ENCODE measurements at places on chromosomes 4 and X.

- no peak for DNase-seq
These were observed 554 bp downstream of the DCTD start for GRCh38 chr4:182916483-182917181.

DNA sequence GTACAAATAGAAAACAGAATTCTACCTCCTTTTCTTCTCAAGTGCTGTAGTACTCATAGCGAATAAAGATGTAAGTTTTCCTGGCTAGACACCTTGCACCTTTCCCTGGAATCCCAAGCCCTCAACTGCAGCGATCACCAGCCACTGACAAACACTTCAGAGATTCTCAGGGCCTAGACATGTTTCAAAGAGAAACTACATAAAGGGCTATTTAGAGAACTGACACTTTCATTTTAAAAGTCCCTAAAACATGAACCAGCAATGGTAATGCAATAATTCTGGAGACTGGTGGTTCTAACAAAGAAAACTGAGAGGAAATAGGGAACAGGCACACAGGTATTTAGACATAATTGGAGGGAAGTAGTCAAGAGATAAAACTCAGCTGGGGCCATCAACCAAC is 35.7 kb downstream of the FANCB start:
- DNase-seq = no peak

GRCh38 chrX:107773906-107774435 is 1.6 kb downstream of the TSC22D3 start:
- no peak for DNase-seq

GRCh38 chrX:153608376-153608775 is 9.4 kb upstream of the CCNQ start:
- DNase-seq = no peak

DNA sequence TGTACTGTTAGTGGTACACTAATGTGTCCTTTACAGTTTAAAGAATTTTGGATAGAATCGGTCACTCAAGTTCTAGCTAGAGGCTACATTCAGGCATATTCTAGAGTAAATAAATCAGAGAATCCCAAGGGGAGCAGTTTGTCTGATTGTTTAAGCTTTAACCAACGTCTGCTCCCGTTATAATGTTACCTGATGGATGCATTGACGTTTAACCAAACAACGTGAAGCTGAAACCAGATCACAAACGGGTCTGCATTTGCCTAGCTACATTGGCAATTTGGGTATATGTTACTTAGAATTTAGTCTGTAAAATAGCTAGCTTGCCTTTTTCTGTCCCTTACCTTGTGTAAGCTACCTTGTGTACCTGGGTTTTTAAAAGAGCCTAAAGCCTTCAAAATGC is 1.6 kb downstream of the PI4K2B start:
- DNase-seq = no peak

DNA sequence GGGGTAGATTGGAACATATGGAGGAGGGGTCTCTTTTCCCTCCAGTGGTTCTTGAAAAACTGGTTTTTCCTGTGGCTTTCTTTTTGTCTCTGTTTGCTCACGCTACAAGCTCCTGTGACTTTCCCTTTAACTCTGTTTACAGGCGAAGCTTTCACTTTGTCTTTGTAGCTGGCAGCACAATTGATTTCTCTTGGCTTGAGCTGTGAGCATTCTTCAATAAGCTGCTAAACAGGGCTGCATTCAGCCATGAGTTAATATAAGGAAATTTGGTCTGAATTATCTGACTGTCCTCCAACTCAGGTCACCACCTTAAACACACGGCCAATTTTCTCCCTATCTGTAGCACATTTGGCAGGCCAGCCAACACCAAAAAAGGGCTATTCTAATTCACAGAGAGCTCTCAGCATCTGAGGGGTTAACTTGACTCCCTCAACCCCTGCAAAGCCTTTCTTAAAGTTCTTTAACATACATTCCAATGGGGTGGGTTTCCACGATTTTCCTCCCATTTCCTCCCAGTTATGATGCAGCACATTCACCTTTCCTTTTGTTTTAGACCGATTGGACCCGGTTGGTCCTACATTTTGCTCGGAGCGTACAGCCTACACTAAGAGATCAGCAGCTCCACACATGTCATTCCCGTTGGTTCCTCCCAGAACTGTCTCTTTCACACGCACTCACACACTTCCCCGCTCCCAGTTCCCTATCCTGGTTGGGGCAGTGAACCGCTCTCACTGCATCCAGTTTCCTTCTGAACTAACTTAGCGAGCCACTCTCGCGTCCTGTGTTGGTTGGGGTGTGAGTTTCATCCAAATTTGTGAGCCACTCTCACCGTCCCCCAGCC is 45.4 kb downstream of the UGT2A3 start:
- no peak for DNase-seq

DNA sequence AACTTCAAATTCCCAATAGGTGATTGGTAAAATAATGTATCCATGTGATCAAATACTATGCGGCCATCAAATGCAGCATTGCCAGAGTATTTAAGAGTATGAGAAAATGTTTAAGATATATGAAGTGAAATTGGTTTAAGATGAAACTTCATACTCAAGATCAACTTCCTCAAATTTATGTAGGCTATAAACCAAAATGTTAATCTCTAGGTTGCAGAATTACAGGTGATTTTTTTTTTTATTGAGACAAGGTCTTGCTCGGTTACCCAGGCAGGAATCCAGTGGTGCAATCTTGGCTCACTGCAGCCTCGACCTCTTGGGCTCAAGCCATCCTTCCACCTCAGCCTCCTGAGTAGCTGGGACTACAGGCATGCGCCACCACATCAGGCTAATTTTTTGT is 25.3 kb downstream of the ACSL4 start:
- DNase-seq = no peak

DNA sequence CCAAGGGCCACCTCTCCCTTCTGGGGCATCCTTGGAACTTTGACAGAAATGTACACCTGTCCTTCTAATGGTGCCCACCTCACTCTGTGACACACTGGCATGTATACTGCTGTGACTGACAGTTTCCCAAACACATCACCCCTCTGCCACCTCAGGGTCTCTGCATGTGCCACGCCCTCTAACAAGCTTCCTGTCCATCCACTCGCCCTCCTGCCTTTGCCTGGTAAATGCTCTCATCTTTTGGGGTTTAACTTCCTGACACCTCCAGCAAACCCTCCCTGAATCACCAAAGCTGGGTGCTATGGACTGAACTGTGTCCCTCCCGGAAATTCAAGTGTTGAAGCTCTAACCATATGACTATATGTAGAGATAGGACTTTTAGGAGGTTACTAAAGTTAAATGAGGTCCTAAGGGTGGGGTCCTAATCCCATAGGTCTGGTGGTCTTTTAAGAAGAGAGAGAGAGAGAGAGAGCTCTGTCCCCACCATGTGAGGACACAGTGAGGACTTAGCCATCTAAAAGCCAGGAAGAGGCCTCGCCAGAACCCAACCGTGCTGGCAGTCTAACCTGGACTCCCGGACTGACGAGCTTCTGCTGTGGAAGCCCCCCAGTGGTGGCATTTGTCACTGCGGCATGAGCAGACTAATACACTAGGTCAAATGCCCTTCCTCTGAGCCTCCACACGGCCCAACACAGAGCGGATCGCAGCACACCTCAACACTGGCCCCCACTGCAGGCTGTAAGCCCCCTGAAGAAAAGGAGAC is 95.6 kb downstream of the AFAP1 start:
- peak; percentile 54 for DNase-seq

DNA sequence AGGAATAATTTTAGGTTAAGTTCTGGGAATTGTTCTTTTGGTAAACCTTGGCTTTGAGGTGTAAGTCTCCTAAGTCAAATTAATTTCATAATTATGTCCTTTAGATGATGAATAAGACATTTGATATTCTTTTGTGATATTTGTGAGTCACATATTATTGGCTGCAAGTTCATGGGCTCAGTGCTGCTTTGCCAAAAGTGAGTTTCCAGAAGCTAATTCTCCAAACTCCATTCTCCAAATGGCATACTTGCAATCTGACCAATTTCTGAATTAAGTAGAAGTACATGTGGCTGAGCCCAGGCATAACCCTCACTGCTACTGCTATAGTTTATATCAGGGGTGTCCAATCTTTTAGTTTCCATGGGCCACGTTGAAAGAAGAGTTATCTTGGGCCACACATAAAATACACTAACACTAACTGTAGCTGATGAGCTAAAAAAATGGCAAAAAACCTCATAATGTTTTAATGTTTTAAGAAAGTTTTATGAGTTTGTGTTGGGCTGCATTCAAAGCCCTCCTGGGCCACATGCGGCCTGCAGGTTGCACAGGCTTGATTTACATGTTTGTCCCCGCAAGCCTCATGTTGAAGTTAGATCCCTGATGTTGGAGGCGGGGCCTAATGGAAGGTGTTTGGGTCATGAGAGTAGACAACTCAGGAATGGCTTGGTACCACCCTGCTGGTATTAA is 196.1 kb downstream of the ZNF330 start:
- no peak for DNase-seq

GRCh38 chr4:133245226-133245625 is 96.1 kb downstream of the PCDH10 start:
- DNase-seq = no peak

- DNase-seq = no peak
These were observed 327.9 kb upstream of the VCX start for GRCh38 chrX:7514871-7515599.

DNA sequence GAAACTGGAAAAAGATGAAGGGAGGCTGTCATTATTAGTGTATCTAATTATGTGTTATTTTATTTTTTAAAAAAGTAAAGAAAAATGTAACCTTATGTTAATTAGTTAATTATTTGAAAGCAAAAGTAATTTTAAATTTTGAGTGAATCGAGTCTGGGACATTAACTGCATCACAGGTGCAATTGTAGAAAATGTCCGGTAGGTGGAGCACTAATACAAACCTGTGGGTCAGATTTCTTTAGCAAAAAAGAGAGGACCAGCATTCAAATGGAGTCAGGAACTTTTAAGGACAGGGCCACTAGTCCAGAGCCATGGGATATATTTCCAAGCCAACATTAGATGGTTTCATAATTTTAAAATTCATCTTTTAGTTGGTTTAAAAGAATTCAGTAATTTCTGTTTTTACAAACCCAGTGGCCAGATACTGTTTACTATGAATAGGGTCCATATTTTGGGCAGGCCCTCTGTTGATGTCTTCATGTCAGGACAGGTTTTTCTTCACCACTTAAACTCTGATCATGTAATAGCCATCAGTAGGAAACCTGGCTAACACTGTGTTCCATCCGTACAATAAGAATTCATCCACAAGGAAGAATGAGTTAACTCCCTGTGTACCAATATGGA is 27.2 kb downstream of the BST1 start:
- DNase-seq = no peak

DNA sequence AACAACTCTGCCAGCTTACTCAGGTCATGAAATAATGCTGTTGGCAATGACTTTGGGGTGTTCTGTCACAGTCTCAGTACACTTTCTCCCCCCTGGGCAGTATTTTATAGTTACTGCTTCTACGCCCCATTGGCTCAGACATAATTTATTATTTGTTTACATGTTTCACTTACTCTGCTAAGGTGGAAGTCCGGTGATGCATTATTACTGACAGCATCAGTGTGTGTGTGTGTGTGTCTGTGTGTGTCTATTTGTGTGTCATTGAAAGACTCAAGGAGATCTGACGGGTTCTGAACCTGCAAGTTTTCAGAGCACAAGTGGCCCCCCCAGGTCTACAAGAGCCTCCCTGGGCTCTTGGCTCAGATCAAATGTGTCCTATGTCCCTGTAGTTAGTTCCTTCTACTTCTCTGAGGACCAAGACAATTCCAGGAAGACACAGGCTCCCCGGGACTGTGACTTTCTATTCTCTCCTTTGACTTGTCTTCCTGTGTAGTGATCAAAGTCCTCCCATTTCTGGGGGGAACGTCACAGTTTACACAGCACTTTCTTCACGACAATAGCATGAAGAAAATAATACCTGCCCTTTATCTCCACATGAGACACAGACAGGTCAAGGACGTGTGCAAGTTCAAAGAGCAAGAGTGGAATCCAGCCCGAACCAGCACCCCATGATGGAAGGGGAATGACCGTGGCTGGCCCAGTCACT is 283.7 kb upstream of the GATB start:
- no peak for DNase-seq

DNA sequence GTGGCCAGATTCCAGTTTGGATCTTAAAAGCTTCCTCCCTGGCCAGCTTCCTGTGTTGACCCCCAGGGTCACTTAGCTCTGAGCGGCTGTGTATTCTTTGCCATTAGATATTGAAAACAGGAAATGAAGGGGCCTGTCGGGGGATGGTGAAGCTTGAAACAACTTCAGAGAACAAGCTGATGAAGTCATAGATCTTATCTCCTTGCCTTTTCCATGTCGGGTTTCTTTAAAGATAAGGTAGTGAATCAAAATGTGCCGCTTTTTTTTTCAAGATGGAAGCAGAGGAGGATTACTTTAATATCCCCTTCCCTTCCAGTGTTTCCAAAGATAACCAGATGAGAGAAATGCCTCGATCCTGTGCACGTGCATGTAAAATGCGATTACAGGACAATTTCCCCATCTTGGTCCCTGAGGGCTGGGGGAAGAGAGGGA is 508.5 kb downstream of the MID1IP1 start:
- peak; percentile 65 for DNase-seq

DNA sequence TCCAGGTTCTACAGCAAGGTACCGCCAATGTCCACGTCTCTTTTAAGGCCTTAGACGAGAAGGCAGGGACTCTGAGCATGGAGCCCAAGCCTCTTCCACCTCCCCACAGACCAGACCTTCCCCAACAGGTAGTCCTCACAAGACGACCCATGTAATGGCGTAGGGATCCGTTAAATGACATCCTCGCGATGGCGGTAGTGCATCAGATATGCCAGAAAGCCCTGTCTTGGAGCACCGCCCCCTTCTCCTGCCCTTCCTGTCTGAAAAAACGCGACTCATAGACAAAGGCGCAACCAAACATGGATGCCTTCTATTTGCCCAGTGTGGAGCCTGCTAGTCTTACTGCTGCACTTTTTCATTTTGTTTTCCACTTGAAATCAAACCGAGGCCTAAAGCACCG is 185.4 kb downstream of the OR13H1 start:
- peak; percentile 86 for DNase-seq

DNA sequence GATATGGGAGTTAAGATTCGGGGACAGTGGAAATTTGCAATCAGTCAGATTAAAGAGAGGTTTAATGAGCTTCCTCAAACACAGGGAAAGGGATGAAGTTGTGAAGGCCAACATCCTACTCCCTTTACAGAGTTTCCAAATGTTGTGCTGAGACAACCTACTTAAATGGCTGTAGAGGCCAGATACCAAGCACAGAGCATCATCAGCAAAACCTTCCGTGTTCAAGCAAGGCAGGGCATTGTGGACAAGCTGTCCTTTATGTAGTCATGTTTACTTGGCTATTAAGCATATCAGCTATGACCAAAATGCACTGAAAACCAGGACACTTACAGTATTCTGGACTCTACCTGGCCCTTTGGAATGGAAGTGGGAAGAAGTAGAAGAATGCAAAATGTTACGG is 197.3 kb downstream of the DMD start:
- no peak for DNase-seq

Data from CD4-positive, alpha-beta memory T cell (primary cell).